SJCRH30 (cell line): ENCODE measurements at places on chromosomes 6 and 20.

DNA sequence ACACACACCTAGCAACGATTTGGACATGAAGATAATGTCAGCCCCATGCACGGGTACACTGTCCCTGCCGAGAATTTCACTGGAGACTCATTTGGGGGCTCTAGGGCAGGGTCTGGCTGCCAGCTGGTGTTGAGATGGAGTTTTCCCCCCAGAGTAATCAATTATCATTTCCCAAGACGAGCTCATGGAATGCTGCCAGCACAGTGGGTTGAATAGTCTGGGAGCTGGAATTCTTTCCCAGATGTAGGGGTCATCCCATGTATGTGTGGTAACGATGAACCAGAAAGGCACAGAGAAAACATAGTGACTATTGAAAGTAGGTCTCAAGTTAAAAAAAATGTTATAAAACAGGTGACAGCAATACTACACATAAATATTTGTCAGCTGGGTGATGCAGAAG is 579.9 kb downstream of the MAFB start:
- DNase-seq: no peak

GRCh38 chr6:42250274-42250931 is 32.7 kb upstream of the MRPS10 start:
- no peak for DNase-seq

GRCh38 chr20:49496553-49497397 is 14.3 kb upstream of the KCNB1 start:
- no peak for DNase-seq

DNA sequence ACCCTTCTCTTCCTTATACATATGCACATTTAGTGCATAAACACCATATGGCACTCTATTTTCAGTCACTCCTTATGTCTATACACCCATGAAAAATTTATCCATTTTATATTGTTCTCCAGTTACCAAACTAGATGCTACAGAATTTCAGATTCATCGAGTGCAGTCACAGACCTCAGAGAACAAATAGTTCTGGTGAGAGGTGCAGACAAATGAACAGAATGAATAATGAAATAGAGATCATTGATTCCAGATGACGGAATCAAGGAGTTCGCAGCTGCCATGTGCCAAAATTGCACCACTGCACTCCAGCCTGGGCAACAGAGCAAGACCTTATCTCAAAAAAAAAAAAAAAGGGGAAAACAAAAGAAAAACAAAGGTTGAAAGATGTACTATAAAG is 214.8 kb upstream of the CEP162 start:
- DNase-seq: no peak
